Fibroblast of the aortic adventitia (primary cell): ENCODE measurements at places on chromosomes 6 and 20.
A peak's percentile ranks its signal among the peaks of the same experiment; 100 is the strongest.

DNA sequence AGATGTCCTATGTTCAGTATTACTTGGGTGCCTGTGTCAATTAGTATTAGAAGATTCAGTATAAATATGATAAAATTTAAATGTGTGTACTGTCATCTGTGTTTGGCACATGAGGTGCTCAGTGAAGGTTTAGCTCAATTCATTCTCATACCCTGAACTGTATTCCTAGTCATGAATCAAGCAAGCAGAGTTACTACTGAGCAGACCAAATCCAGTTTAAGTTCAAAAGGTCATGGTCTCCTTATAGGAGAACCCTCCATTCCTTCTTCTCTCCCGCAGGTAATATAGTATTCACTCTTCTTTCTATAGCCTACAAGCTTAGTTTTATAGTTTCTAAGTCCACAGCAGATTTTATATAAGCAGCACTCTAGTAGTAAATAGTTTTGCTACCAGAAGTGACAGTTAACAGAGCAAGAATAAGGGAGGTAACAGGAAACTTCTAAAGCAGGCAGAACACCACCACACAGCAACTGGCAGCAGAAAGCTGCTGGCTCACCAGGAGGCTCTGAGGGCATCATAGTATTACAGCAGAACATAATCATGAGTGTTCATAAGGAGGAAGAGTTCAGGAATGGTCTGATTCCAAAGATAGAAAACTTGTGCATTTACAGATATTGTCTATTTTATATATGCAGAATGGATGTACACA is 133.2 kb downstream of the SLC16A10 start:
- no peak for DNase-seq

DNA sequence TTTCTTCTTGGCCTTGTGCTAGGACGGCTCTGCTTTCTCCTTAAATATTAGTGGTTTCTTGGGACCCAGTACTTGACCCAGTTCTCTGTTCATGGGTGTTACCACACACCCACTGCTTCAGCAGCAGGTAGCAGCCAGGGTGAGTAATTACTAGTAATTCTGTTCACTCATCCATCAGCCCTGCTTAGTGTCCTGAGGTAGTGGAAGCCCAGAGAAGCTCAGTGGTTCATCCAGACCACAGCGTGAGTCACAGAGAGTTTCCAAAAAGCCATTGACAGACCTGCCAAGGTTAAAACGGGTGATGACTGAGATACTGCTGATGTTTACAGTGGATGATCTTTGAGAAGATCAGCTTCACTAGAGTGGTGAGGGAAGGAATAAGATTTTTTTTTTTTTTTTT is 51.7 kb upstream of the HINT3 start:
- DNase-seq: peak; percentile 29

GRCh38 chr20:6034134-6034969 is 19.5 kb downstream of the LRRN4 start:
- DNase-seq: peak; percentile 55

DNA sequence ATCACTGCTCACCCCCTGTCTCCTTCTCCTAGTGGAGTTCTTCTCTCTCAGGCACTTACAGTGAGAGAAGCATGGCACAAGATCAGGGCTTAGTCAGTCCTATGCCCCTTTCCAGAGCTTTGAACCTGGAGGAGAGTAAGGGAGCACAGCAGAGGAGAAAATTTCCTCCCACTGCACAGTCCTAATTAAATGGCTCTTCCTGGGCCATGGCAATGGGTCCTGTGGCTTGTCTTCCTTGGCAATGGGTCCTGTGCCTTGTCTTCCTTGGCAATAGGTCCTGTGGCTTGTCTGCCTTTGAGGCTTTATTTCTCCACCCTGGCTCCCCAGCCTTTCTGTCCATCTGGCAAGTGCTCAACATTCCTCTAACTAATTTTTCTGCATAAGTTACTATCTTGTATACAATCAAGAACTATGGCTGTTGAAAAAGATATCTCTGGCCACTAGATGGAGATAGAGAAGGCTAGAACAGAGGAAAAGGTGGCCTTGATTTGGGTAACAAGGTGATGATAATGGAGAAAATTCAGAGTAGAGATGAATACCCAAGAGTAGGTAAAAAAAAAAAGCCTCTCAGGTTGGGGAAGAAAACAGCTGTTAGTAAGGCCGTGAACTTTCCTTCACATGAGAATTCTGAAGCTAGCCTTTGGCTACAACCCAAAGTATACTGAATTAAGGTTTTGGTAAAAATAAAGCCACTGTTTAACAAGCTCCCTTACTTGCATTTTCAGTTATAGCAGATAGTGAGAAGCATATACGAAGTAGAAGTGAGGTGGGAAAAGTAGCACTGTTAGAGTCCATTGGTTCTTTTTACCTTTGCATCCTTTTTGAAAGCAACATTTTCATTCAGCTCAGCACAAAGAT is 504.9 kb downstream of the DOK5 start:
- DNase-seq: no peak

GRCh38 chr6:39666706-39667489 is 58.3 kb downstream of the KIF6 start:
- no peak for DNase-seq

GRCh38 chr20:22460231-22460630 is 124.1 kb downstream of the FOXA2 start:
- DNase-seq: no peak

GRCh38 chr6:52826513-52826912 is 14.1 kb downstream of the GSTA5 start:
- no peak for DNase-seq

GRCh38 chr6:39357998-39358686 is 35.6 kb upstream of the KCNK16 start:
- DNase-seq: peak; percentile 24
